ENCODE measurements at places on chromosomes 7 and 10.
A peak's percentile ranks its signal among the peaks of the same experiment; 100 is the strongest.

GRCh38 chr7:41867639-41868280, 164.9 kb upstream of the INHBA start:
- no peak for DNase-seq
- H3K4me1 ChIP-seq = no peaks in the 10 kb centered on the region
- no peaks in the 10 kb centered on the region for H3K27me3 ChIP-seq
- H3K27ac ChIP-seq = no peak overlapping the region
- no peak overlapping the region for H3K4me3 ChIP-seq

- no peak for DNase-seq
- no peaks in the 10 kb centered on the region for H3K4me1 ChIP-seq
- no peaks in the 10 kb centered on the region for H3K27me3 ChIP-seq
- no peaks in the 10 kb centered on the region for H3K36me3 ChIP-seq
- no peak overlapping the region for H3K4me3 ChIP-seq
- H3K27ac ChIP-seq = no peak overlapping the region
Observed at GRCh38 chr10:19451937-19452336, 364.3 kb upstream of the PLXDC2 start.

- peaks cover 23% of the 10 kb centered on the region for H3K36me3 ChIP-seq
- no peaks in the 10 kb centered on the region for H3K27me3 ChIP-seq
- peaks cover 7% of the 10 kb centered on the region for H3K4me1 ChIP-seq
- H3K27ac ChIP-seq = peak overlapping the region; percentile 42
- H3K4me3 ChIP-seq = no peak overlapping the region
Observed at GRCh38 chr7:138919216-138919615, 62.0 kb downstream of the KIAA1549 start.

GRCh38 chr7:8443576-8444467, 10.4 kb downstream of the NXPH1 start:
- peaks cover 88% of the 10 kb centered on the region for H3K27me3 ChIP-seq
- peaks cover 19% of the 10 kb centered on the region for H3K4me1 ChIP-seq
- H3K36me3 ChIP-seq = no peaks in the 10 kb centered on the region
- DNase-seq = no peak
- no peak overlapping the region for H3K27ac ChIP-seq

DNA sequence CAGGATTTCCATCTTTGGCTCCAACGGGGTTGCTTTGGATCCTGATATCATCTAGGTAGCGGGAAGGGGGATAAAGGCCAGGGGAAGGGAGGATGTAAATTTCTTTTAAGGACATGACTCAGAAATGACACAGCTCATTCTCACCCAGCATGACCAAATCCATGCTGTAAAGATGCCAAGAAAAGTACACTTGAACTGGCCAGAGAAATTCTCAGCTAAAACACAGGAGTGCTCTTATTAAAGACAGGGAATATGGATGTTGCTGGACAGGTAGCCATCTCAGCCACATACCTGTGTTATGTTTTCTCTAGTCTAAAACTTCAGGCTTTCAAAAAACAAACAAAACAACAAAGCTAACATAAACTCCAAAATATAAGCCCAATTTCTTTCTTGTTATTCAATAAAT, 68.3 kb downstream of the NAMPT start:
- no peaks in the 10 kb centered on the region for H3K36me3 ChIP-seq
- peaks cover 8% of the 10 kb centered on the region for H3K4me1 ChIP-seq
- H3K4me3 ChIP-seq = no peak overlapping the region
- DNase-seq = no peak
- H3K27ac ChIP-seq = no peak overlapping the region

GRCh38 chr10:44267007-44267406, 117.9 kb downstream of the CXCL12 start:
- no peaks in the 10 kb centered on the region for H3K4me1 ChIP-seq
- no peak overlapping the region for H3K27ac ChIP-seq
- H3K27me3 ChIP-seq = peaks cover 4% of the 10 kb centered on the region
- peaks cover 2% of the 10 kb centered on the region for H3K36me3 ChIP-seq
- no peak for DNase-seq

DNA sequence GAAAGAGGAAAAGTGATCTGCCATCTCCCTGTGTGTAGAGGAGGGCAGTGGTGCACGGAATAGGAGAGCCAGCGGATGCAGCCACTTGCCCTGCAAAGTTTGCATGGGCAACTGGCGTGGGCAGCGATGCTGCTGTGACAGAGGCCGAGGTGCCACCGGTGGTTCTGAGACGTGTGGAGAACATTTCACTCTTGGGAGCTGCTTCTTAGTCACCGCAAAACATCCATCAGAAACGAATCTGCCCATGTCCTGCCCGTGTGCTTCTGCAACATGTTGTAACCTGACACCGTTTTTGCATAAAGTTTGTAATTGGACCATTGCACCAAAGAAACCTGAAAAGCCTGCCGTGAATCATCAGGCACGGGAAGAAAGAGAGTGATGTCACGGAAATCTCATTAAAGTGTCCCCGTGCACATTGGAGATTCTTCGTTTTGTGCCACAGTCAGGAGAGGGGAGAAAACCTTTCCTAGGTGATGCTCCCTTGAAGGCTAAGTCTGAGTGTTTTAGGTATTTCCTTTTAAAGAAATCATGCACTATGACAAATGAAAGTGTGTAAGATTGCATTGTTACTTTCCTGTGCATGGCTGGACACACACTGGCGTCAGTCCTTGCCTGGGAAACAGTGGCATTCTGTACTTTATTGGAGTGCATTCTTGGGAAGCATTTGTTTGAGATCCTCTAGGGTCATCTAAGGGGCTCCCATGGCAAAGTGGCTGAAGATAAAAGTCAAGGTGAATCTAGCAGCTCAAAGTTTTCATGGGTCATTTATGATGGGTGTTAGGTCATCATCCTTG, 302.6 kb downstream of the KLF6 start:
- no peaks in the 10 kb centered on the region for H3K36me3 ChIP-seq
- peak overlapping the region; percentile 94 for H3K27ac ChIP-seq
- DNase-seq = no peak
- peak overlapping the region; percentile 22 for H3K4me3 ChIP-seq
- H3K4me1 ChIP-seq = peaks cover 23% of the 10 kb centered on the region
- peaks cover 8% of the 10 kb centered on the region for H3K27me3 ChIP-seq

GRCh38 chr7:51262796-51263531, 53.6 kb downstream of the COBL start:
- H3K4me1 ChIP-seq = peaks cover 27% of the 10 kb centered on the region
- no peaks in the 10 kb centered on the region for H3K36me3 ChIP-seq
- H3K4me3 ChIP-seq = no peak overlapping the region
- no peak for DNase-seq
- no peaks in the 10 kb centered on the region for H3K27me3 ChIP-seq

DNA sequence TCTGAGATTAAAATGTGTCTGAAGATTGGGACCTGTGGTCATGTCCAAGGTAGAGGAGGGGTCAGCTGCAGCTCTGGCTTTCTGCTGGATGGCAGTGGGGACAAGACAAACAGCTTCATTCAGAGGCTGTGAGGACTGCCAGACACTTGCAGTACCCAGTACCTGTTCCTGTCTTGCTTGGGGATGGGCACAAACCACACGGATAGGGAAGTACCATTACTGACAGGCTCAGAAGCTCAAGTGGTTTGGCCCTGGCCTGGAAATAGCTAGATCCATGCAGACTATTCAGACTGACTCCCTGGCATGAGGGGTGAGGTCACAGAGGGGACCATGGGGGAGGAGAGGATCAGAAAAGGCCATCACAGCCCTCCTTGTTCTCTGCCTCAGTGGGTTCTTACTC, 56.0 kb upstream of the COMTD1 start:
- peaks cover 5% of the 10 kb centered on the region for H3K4me1 ChIP-seq
- no peak overlapping the region for H3K4me3 ChIP-seq
- no peak overlapping the region for H3K27ac ChIP-seq
- peaks cover 36% of the 10 kb centered on the region for H3K27me3 ChIP-seq
- no peak for DNase-seq

GRCh38 chr10:69715156-69715898, 85.3 kb downstream of the FAM241B start:
- H3K27ac ChIP-seq = no peak overlapping the region
- H3K4me1 ChIP-seq = no peaks in the 10 kb centered on the region
- no peak for DNase-seq
- peaks cover 34% of the 10 kb centered on the region for H3K27me3 ChIP-seq

GRCh38 chr10:17228091-17229015, at the start of gene VIM:
Gene VIM, plus strand, starts transcription at chr10:17228241. Its CDS starts 1,182 bp downstream, at chr10:17229423.
- peaks cover 49% of the 10 kb centered on the region for H3K27me3 ChIP-seq
- DNase-seq = peak; percentile 47
- no peaks in the 10 kb centered on the region for H3K36me3 ChIP-seq
- peak within 1 kb of the TSS; percentile 85 for H3K4me3 ChIP-seq

GRCh38 chr7:128854396-128854795, 8.3 kb upstream of the ATP6V1F start:
- H3K4me3 ChIP-seq = no peak overlapping the region
- H3K4me1 ChIP-seq = no peaks in the 10 kb centered on the region

GRCh38 chr10:29886299-29886698, 173.1 kb downstream of the JCAD start:
- H3K4me3 ChIP-seq = no peak overlapping the region
- H3K27me3 ChIP-seq = no peaks in the 10 kb centered on the region
- no peak for DNase-seq
- H3K36me3 ChIP-seq = no peaks in the 10 kb centered on the region
- H3K4me1 ChIP-seq = peaks cover 10% of the 10 kb centered on the region

- no peak overlapping the region for H3K27ac ChIP-seq
- no peaks in the 10 kb centered on the region for H3K36me3 ChIP-seq
- DNase-seq = no peak
- peaks cover 7% of the 10 kb centered on the region for H3K4me1 ChIP-seq
- peaks cover 56% of the 10 kb centered on the region for H3K27me3 ChIP-seq
Observed at GRCh38 chr10:101065481-101066145, 3.8 kb downstream of the KAZALD1 start.

- no peaks in the 10 kb centered on the region for H3K36me3 ChIP-seq
Observed at GRCh38 chr7:82472966-82473365, 29.4 kb upstream of the CACNA2D1 start.

DNA sequence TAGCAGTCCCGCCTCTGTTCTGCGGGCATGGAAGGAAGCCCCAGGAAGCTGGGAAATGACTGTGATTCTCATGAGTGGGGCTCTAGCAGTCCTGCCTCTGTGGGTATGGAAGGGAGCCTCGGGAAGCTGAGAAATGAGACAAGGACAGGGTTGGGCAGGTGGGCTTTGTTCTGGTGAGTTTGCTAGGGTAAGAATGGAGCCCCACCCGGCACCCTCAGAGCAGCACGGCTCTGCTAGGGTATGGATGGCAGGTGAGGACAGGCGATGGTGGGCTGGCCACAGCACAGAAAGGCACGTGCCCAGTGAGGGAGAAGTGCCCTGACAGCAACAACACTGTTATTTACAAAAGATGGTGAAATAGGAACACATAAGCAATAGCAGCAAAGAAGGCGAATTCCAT, 39.6 kb downstream of the SVIL start:
- no peak overlapping the region for H3K27ac ChIP-seq
- no peak for DNase-seq
- no peak overlapping the region for H3K4me3 ChIP-seq
- H3K27me3 ChIP-seq = no peaks in the 10 kb centered on the region
- peaks cover 4% of the 10 kb centered on the region for H3K36me3 ChIP-seq

DNA sequence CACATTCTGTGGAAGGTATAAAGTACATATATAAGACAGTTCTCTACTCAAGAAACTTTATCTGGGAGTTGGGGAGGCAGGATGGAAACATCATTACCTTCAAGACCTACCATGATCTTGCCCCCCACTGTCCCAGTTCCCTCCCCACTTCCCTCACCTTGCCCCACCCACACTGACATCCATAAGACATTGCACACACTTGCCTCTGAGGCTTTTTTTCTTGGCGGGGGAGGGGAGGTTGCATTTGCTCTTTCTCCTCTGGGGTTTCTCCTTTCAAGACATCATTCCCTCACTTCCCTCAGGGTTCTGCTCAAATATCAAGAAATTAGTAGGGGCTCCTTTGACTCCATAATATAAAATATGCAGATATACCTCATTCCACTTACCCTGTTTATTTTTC, 276.0 kb downstream of the ARL4A start:
- no peak overlapping the region for H3K27ac ChIP-seq
- H3K27me3 ChIP-seq = peaks cover 3% of the 10 kb centered on the region
- DNase-seq = no peak
- H3K36me3 ChIP-seq = no peaks in the 10 kb centered on the region

- peaks cover 62% of the 10 kb centered on the region for H3K4me1 ChIP-seq
- no peaks in the 10 kb centered on the region for H3K27me3 ChIP-seq
- no peak for DNase-seq
- H3K36me3 ChIP-seq = peaks cover 6% of the 10 kb centered on the region
Observed at GRCh38 chr10:112815269-112816032, 134.6 kb upstream of the TCF7L2 start.

GRCh38 chr7:73893342-73894101, 32.6 kb downstream of the TMEM270 start:
- no peaks in the 10 kb centered on the region for H3K4me1 ChIP-seq
- peaks cover 12% of the 10 kb centered on the region for H3K27me3 ChIP-seq
- H3K27ac ChIP-seq = no peak overlapping the region
- no peaks in the 10 kb centered on the region for H3K36me3 ChIP-seq

- peak; percentile 34 for DNase-seq
- H3K27ac ChIP-seq = no peak overlapping the region
- no peaks in the 10 kb centered on the region for H3K4me1 ChIP-seq
Observed at GRCh38 chr7:28093623-28094232, 86.9 kb downstream of the JAZF1 start.

Data from progenitor cell of endocrine pancreas (in vitro differentiated cells).